ENCODE measurements at places on chromosomes 11 and 22.
A peak's percentile ranks its signal among the peaks of the same experiment; 100 is the strongest.

GRCh38 chr11:121112498-121113455 is 11.7 kb downstream of the TECTA start:
- peaks cover 2% of the 10 kb centered on the region for H3K4me1 ChIP-seq
- peak; percentile 32 for DNase-seq
- no peak overlapping the region for H3K27ac ChIP-seq
- no peak overlapping the region for H3K4me3 ChIP-seq
- H3K36me3 ChIP-seq, result no peaks in the 10 kb centered on the region

DNA sequence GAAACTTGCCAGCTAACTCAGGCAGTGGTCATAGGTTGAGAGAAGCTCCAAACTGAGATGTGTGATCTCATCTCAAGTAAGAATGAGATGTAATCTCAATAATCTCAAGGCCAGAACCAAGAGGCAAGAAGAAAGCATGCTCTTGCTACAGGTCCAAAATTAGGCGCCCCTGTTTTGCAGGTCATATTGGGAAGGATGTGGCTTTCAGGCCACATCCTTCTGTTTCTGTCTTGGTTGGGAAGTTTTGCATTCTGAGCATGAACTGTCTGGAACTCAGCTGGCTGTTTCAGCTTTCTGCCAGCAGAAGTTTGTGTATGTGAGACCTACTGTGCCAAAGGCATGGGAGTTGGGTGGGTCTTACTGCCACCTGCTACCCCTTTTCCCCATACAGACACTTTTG is 67.5 kb upstream of the MS4A8 start:
- no peaks in the 10 kb centered on the region for H3K4me1 ChIP-seq
- no peak overlapping the region for H3K27ac ChIP-seq
- H3K27me3 ChIP-seq, result no peaks in the 10 kb centered on the region
- DNase-seq, result no peak

- H3K27me3 ChIP-seq, result no peaks in the 10 kb centered on the region
- DNase-seq, result no peak
- H3K4me1 ChIP-seq, result no peaks in the 10 kb centered on the region
- H3K4me3 ChIP-seq, result no peak overlapping the region
Observed at GRCh38 chr11:82775736-82776346, 42.2 kb upstream of the FAM181B start.

GRCh38 chr22:22906907-22907550 is 19.4 kb downstream of the IGLL5 start:
- H3K27me3 ChIP-seq, result peaks cover 41% of the 10 kb centered on the region
- DNase-seq, result no peak
- no peaks in the 10 kb centered on the region for H3K4me1 ChIP-seq
- H3K36me3 ChIP-seq, result no peaks in the 10 kb centered on the region

DNA sequence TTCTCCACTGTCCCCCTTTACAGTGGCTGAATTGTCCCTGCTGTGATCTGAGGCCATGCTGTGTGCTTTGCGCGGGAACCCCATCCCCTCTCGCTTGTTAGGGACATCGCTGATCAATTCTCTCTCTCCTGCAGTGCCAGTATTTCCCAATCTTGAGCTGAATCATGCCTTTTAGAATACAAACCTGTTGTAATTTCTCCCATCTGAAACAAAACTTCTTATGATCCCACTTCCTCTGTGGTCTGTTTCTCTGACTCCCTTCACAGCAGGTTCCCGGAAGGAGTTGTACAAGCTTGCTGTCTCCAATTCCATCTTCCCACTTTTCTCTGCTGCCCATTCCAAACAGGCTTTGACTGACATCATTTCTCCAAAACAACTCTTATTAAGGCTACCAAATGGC is 16.8 kb downstream of the ADAMTS15 start:
- no peak for DNase-seq
- H3K27ac ChIP-seq, result no peak overlapping the region
- no peaks in the 10 kb centered on the region for H3K36me3 ChIP-seq
- no peaks in the 10 kb centered on the region for H3K4me1 ChIP-seq

DNA sequence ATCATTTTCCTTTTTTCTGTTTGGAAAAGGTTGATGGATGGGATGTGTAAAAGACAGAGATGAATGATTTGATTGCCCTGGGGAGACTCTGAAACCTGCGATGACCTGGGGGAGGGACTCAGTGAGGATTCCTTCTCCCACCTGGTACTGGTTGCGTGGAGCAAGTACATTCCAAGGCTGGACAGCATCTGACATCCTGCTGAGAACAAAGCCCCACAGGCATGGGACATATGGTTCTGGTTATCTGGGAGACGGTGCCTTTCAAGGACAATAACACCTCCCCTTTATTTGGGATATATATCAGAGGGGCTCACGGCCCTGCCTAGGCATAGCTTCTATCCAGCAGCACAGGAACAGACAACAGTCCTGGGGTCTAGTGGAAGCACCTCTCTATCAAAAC is 527.8 kb downstream of the METTL15 start:
- peaks cover 19% of the 10 kb centered on the region for H3K4me1 ChIP-seq
- no peaks in the 10 kb centered on the region for H3K27me3 ChIP-seq
- DNase-seq, result no peak

DNA sequence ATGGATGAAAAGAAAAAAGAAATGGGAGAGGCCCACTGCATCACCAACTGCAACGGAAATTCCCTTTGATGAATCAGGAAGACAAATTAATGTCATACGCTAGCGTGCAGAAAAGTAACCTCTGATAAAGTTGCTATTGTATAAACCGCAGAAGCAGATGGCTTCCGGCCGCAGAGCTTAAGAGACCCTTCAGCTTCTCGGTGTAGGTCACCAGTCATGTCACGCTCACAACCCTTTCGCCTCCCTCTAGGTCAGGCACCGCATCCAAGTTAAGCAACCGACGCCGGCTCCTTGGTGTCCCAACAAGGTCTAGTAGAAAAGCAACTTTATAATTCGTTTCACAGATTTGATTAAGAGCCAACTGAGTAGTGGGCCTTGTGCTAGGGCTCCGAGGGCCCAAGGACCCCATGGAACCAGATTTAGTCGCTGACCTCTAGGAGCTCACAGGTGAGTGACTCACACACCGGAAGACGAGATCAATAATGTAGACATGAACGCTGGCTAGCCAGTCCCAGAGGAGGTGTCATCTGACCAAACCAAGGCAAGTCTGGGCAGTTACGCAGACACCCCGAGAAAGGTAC is 1.2 kb upstream of the ZFP91 start:
- H3K27me3 ChIP-seq, result no peaks in the 10 kb centered on the region
- H3K4me1 ChIP-seq, result peaks cover 30% of the 10 kb centered on the region
- H3K27ac ChIP-seq, result peak overlapping the region; percentile 100
- no peak for DNase-seq
- H3K36me3 ChIP-seq, result no peaks in the 10 kb centered on the region

- H3K4me3 ChIP-seq, result no peak overlapping the region
- H3K4me1 ChIP-seq, result no peaks in the 10 kb centered on the region
- DNase-seq, result no peak
- no peak overlapping the region for H3K27ac ChIP-seq
Observed at GRCh38 chr22:46119093-46119728, 31.1 kb upstream of the PPARA start.

DNA sequence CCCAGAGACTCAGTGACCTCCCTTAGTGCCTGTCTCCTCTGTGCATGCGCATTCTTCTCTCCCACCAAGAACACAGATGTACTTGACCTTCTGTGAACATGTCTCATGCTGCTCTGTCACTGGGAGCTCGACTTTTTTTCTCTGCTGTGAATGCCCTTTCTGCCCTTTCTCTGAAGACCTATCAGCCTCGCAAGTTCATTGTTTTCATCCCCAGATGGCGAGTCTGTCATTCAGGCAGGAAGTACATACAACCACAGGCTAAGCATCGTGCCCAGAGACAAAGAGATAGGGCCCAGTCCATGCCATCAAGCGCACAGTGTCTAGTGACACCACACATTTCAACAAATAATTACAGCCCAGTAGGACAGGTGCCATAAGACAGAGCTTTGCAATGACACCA is 50.4 kb upstream of the RAB1B start:
- H3K27ac ChIP-seq, result no peak overlapping the region
- no peaks in the 10 kb centered on the region for H3K27me3 ChIP-seq
- H3K36me3 ChIP-seq, result peaks cover 17% of the 10 kb centered on the region
- H3K4me3 ChIP-seq, result no peak overlapping the region
- H3K4me1 ChIP-seq, result peaks cover 4% of the 10 kb centered on the region

- peak overlapping the region; percentile 84 for H3K4me3 ChIP-seq
- H3K4me1 ChIP-seq, result peaks cover 27% of the 10 kb centered on the region
- H3K36me3 ChIP-seq, result peaks cover 29% of the 10 kb centered on the region
Observed at GRCh38 chr22:49824936-49825335, 2.7 kb downstream of the BRD1 start.

DNA sequence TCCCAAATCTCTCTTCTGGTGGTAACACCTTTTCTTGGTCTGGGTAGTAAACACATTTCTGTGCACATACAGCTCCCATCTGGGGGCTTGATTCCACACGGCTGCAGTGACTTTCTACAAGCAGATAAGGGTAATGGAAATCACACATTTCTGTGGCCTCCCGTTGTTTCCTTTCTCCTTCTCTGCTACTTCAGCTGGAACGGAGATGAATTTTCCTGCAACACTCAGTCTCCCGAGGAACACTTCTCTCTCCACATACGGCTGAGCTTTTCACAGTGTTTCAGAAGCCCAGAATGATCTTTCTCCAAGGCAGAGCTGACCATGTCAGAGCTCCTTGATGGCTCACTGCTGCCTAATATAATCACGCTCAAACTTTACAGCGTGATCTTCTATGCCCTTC is 364.3 kb upstream of the NARS2 start:
- H3K27ac ChIP-seq, result no peak overlapping the region
- DNase-seq, result no peak
- H3K4me3 ChIP-seq, result no peak overlapping the region
- peaks cover 3% of the 10 kb centered on the region for H3K36me3 ChIP-seq
- H3K27me3 ChIP-seq, result no peaks in the 10 kb centered on the region
- peaks cover 29% of the 10 kb centered on the region for H3K4me1 ChIP-seq

DNA sequence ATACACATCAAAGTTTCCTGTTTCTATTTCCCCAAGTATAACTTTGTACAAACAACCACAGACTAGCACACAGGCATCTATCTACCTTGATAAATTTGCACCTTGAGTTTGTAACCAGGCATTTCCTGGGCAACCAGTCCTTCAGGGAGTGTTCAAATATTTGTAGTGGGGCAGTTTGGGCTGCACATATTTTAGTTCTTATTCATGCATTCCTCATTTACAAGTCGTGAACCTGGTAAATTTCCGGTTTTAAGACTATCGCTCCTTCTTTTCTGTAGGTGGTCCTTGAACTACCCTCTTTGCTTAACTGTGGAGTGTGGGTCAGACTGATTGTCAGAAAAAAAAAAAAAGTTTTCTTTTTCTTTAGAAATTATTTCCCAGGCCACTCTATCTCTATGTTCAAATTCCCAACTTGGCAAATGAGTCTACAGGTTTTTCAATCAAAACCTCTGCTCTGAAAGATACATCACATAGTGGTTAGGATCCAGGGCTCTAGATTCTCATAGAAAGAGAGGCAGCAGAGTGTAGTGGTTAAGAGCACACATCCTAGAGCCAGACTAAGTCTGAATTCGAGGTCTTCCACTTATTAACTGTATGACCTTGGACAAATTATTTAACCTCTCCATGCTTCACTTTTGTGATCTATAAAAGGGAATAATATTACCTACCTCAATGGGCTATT is 201.5 kb downstream of the SOX6 start:
- H3K36me3 ChIP-seq, result peaks cover 3% of the 10 kb centered on the region
- no peak overlapping the region for H3K27ac ChIP-seq
- no peaks in the 10 kb centered on the region for H3K27me3 ChIP-seq
- H3K4me1 ChIP-seq, result peaks cover 29% of the 10 kb centered on the region
- no peak for DNase-seq
- H3K4me3 ChIP-seq, result no peak overlapping the region

DNA sequence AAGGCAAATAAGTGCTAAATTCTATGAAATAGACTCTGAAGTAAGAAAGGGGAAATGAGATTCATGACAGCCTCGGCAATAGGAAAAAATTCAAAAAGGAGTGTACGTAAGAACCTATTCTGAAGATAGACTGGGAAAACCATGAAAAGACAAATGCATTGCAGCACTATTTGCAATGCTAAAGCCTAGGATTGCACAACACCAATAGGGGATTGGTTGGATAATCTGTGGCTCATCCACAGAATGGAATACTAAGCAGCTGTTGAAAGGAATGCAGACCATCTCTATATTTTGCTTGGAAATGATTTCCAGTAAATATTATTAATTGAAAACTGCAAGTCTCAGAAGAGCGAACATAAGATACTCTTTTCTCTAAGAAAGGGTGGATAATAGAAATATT is 91.7 kb upstream of the CLMP start:
- no peak overlapping the region for H3K4me3 ChIP-seq
- H3K36me3 ChIP-seq, result no peaks in the 10 kb centered on the region
- peaks cover 29% of the 10 kb centered on the region for H3K27me3 ChIP-seq
- H3K27ac ChIP-seq, result no peak overlapping the region

- H3K27me3 ChIP-seq, result peaks cover 10% of the 10 kb centered on the region
- no peak overlapping the region for H3K27ac ChIP-seq
- DNase-seq, result no peak
- H3K4me1 ChIP-seq, result peaks cover 7% of the 10 kb centered on the region
- H3K36me3 ChIP-seq, result no peaks in the 10 kb centered on the region
- H3K4me3 ChIP-seq, result no peak overlapping the region
Observed at GRCh38 chr11:73149105-73149504, 7.0 kb upstream of the FCHSD2 start.

GRCh38 chr11:75591966-75592365 is 29.9 kb downstream of the SERPINH1 start:
- no peak for DNase-seq
- no peak overlapping the region for H3K4me3 ChIP-seq
- no peak overlapping the region for H3K27ac ChIP-seq
- H3K4me1 ChIP-seq, result peaks cover 14% of the 10 kb centered on the region
- no peaks in the 10 kb centered on the region for H3K36me3 ChIP-seq
- peaks cover 7% of the 10 kb centered on the region for H3K27me3 ChIP-seq

DNA sequence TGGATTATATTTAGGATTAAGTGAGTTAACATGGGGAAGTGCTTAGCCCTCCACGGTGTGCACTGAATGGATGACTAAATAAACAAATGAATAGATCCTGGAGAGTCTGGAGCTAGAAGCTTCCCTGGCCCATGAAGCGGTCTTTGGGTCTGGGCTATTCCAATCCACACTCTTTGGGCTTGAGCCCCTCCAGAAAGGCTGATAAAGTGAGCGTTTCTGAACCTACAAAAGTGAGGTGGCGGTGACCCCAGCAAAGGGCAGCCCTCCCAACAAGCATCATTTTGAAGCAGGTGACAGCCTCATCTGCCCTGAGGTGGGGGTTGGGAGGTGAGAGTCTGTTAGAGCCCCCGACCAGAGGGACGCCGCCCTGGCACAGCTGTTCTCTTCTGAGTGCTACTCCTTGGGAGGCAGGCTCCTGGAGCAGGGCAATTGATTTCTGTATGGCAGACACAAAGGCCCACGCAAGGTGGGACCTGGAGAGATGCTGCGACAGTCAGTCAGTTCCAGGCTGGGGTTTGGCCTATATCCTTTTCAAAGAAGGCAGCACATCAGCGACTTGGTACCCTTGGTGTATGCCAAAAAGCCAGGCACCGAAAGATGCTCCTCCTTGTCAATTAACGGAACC is 157.8 kb downstream of the CACNA1I start:
- no peaks in the 10 kb centered on the region for H3K36me3 ChIP-seq
- H3K27ac ChIP-seq, result no peak overlapping the region
- no peak for DNase-seq
- no peak overlapping the region for H3K4me3 ChIP-seq
- H3K4me1 ChIP-seq, result no peaks in the 10 kb centered on the region

- no peaks in the 10 kb centered on the region for H3K36me3 ChIP-seq
- H3K27me3 ChIP-seq, result no peaks in the 10 kb centered on the region
- H3K4me3 ChIP-seq, result no peak overlapping the region
- DNase-seq, result no peak
- H3K4me1 ChIP-seq, result peaks cover 13% of the 10 kb centered on the region
- H3K27ac ChIP-seq, result peak overlapping the region; percentile 88
Observed at GRCh38 chr11:110185599-110185998, 92.4 kb downstream of the ZC3H12C start.
